CD4-positive, alpha-beta T cell treated with Interleukin-17A for 1 hour (primary cell): ENCODE measurements at places on chromosomes 13 and 19.

DNA sequence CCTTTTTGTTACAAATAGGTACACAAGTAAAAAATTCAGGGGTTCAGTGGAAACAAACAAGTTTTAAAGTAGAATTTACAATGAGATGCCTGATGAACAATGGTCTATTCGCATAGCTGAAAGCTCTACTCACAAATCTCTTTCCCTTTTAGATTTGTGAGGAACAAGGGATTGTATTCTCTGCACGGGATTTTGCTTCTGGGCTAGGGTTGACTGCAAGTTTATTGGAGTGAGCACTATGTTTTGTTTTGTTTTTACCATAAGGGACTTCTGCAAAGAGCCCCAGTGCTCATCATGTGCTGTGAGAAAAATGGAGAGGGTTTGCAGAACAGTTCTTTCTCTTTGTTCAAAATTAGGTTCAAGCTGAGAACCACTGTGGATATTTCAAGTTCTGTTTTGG, 160.5 kb downstream of the DLEU7 start:
- no peak for DNase-seq

DNA sequence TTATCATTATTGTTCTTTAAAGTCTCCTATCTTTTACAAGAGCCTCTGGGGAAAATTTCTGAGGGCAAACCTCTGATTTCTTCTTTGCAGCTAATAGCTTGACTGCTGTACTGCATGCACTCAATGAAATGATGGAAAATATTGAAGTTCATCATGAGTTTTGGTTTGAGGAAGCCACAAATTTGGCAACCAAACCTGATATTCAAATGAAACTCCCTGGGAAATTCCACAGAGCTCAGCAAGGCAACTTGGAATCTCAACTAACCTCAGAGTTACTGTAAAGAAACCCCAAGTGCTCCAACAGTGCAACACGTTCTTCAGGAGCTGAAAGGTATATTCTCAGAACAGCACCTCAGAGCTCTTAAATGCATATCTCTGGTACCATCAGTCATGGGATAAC, 14.2 kb upstream of the RNF6 start:
- no peak for DNase-seq

DNA sequence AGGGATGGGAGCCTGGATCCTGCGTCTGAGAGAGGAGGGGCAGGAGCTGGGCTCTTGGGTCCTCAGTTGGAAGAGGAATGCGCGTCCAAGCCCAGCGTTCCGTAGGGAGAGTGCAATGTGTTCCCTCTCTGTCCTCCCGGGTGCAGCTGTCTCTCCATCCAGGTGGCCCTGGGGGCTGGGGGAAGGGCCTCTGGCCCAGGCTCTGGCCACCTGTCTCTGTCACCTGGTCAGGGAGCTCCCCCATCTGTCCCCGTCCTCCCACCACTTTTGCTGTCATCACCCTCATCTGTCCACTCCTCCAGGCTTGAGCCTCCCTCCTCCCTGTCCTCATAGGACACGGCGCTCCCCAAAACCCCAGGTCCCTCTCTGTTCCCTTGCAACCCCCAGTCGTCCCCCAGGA, 3.7 kb upstream of the SBK2 start:
- no peak for DNase-seq

- DNase-seq = no peak
These were observed 22.5 kb upstream of the POU2F2 start for GRCh38 chr19:42154471-42155323.

DNA sequence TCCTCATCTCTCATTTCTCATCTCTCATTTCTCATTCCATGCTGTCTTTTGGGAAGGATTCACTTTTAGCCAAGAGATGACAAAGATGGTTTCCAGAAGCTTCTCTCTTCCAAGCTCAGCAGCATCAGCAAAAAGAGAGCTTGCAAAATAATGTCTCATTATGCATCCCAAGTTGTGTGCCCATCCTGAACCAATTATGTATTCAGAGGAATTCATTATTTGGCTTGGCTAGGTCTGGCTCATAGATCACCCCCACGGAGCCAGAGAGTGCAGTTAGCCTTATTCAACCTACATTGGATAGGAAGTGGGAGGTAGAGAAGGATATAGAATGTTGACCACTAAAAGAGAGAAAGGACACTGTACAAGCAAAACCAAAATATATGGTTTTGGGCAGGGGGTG, 5.4 kb upstream of the OLFM2 start:
- no peak for DNase-seq

- no peak for DNase-seq
These were observed 931.0 kb upstream of the MIR17HG start for GRCh38 chr13:90416519-90416918.

- no peak for DNase-seq
These were observed 8.9 kb downstream of the ZNF546 start for GRCh38 chr19:40005691-40006272.

DNA sequence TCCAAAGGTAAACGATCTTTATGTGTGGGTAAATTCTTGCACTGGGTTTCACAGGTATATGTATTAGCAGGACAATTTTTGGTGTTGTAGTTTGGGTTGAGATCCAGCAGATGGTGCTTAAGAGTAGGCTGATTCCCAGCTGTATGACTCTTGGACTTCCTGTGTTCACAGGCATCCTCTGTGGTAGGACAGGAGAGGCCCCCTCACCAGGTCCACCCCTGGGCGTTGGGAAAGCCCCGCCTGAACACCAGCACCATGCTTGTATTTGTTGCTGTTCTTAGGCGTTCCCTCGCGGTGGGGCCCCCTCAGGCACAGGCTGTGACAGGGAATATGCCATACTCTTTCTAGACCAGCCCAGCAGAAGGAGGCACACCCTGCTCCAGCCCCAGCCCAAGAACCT, 49.5 kb upstream of the PCDH17 start:
- no peak for DNase-seq

DNA sequence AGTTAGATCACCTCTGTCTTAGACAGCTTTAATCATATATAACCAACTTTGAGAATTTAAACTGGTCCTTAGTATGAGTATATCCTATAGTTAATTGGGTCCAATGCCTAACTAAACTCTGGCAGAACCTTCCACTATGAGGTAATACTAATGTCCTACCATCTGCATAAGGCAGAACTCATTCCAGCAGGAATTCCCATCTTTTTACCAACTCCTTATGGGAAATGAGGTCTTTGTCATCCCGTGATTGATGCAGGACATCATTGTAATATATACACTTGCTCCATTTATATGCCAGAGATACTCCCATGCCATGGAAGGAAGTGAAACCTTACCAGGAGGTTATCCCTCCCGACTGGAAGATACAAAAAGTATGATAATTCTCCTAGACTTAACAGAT, 2.8 kb downstream of the KCTD4 start:
- no peak for DNase-seq

- DNase-seq = no peak
These were observed 239.2 kb upstream of the RFC3 start for GRCh38 chr13:33578786-33579185.
